ENCODE measurements at places on chromosomes 4 and X.

DNA sequence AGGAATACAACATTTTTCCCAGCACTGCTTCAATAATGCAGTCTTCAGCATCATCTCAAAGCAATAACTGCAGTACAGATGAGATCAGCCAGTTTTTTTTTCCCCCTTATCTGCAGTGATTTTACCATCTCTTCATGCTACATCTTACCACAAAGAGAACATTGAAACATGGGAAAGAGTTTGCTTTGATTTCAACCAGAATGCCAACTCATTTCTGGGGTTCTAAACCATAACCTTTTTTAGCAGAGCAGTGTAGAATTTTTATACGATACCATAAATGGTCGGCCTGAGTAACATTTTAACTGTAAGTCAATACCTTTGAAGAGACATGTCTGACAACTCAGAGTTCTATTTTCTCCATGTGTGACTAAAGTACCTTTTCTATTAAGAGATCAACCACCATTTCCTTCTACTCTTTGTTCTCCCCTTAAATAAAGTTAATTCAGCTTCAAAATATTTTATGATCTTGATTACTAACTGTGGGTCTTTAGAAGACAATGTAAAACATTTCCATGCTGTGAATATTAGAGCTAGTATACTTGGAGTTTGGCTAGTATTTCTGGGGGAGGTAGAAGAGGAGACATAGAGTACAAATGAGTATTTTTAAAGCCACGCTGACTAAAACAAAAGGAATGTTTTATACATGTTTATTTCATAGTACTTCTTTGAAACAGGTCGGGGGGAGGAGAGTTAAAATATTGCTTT is 69.1 kb downstream of the TET2 start:
- DNase-seq: no peak

- DNase-seq: no peak
Observed at GRCh38 chrX:10922835-10923234, 188.3 kb upstream of the HCCS start.

- no peak for DNase-seq
Observed at GRCh38 chr4:101670897-101671296, 119.6 kb upstream of the BANK1 start.

- DNase-seq: no peak
Observed at GRCh38 chr4:5881340-5881739, 11.5 kb downstream of the CRMP1 start.

- no peak for DNase-seq
Observed at GRCh38 chrX:94288325-94288724, 614.3 kb downstream of the FAM133A start.

GRCh38 chr4:77715414-77716290 is 103.5 kb downstream of the CNOT6L start:
- DNase-seq: no peak

DNA sequence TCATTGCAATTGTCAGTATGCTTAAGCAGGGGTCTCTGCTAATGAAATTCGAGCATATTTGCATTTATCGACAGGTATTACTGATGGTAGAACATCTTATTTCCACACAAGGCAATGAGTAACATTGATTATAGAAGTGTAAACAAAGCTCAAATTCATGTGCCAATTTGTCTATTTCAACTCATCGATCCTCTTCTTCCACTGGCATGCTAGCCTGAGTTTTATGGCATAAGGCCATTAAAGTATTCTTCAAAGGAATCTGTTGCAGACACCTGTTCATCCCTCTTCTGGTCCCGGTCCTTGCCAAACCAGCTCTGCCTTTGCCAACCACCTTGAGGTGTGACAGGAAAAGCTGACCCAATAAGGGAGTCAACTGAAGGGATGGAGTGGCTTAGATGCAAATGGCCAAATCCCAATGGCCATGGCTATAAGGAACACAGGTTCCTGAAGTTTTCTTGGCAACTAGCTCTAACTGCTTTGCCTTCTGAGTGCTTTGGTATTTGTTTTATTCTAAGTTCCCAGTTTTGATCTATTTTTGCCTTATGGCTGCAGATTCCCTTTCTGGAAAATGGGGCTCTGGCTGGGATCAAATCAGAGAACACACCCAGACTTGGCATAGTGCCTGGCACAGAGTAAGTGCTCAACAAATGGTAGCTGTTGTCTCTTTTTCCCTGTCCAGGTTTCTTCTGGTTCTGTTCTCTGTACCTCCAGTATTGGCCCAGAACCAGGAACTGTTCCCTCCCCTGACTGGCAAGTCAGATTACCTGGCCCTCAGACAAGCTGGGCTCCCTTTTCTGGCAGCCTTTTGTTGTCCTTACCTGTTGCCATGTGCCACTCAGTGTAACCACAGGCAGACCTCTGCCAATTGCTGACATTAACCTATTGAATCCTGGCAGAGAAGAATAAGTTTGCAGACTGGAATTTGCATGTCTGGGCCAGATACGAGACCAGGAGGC is 63.1 kb downstream of the RTL9 start:
- no peak for DNase-seq

DNA sequence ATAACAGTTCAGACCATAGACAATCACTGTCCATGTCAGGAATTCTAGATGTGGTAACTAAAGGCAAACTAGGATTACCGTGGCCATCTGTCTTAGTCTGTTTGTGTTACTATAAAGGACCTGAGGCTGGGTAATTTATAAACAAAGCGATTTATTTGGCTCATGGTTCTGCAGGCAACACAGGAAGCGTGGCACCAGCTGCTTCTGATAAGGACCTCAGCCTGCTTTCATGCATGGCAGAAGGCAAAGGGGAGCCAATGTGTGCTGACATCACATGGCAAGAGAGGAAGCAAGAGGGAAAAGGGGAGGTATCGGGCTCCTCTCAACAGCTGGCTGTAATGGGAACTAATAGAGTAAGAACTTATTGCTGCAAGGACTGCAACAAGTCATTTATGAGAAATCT is 376.7 kb downstream of the GPM6A start:
- DNase-seq: no peak

All from SK-N-MC (cell line).